NCI-H2171 treated with DMSO at 0.1 percent for 48 hours (cell line): ENCODE measurements at places on chromosomes 16 and 17.
A peak's percentile ranks its signal among the peaks of the same experiment; 100 is the strongest.

GRCh38 chr16:31114468-31114867 is 3.0 kb upstream of the KAT8 start:
- no peak for DNase-seq

DNA sequence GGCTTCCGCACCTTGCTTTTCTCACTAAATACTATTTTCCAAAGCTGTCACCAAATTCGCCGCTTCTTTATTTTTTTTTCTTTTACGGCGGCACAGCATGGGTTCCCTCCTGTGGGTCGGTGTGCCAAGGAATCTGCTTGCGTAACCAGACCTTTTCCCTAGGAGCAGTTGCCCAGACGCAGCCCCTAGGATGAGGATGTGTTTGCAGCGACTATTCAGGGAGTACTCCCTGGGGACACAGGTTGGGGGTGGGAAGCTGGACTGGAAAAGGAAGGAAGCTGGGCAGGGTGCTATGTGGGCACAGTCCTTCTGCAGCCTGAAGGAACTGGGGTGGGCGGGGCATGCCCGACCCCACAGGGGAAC is 49.0 kb upstream of the ZCCHC14 start:
- peak; percentile 47 for DNase-seq

DNA sequence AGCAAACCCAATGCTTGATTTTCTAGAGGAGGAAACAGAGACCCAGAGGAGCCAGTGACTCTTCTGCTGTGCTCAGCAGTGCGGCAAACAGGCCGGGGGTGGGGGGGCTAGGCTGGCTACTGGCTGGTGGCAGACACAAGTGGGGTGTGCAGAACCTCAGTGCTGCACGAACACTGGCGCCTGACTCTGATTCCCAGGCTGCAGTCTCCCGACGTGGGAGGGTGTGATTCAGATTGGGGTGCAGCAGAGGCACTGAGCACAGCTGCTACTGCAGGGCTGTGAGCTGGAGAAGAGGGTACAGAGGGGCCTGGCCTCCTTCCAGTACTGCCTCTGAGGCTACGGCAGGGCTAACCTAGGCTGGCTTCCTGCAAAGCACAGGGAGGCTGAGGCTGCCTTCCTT is 8.1 kb downstream of the RPL19 start:
- DNase-seq, result peak; percentile 66

GRCh38 chr17:45973946-45974859 is 24.8 kb upstream of the STH start:
- DNase-seq, result peak; percentile 48

DNA sequence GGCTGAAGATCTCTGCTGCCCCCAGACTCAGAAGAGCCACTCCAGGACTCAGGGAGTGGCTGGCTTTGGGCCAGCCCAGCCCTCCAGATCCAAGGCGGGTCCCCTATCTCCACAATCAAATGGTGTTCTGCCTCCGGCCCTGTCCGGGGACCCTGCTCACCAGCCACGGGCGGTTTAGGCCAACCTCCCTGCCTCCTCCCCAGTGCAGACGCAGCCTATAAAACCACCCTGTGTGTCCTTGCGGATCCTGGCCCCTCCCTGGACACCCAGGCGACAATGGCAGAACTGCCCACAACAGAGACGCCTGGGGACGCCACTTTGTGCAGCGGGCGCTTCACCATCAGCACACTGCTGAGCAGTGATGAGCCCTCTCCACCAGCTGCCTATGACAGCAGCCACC is at the start of gene SLC12A3:
Gene SLC12A3 (plus strand): TSS at position 248 of the 400 bp plus-strand sequence. CDS start 29 bp downstream, at position 277.
- DNase-seq, result no peak

GRCh38 chr17:63626551-63627180 is 4.4 kb downstream of the MAP3K3 start:
- no peak for DNase-seq

- DNase-seq, result no peak
Measured at GRCh38 chr17:45426561-45426960, 6.1 kb downstream of the ARHGAP27 start.
